ENCODE measurements at places on chromosomes 16 and 17. TPM values are rescaled to one million over a fixed set of nuclear protein-coding genes. Genes with fewer than 3 reads are reported as not detected.

The MPV17L gene
- 17.1 TPM for total RNA-seq

The MIS12 gene
- total RNA-seq, result 17.5 TPM

The TMC8 gene
- total RNA-seq, result 0.92 TPM

The CDT1 gene
- total RNA-seq, result 7.8 TPM

The KRTAP3-1 gene
- total RNA-seq, result not detected

The CNEP1R1 gene
- total RNA-seq, result 47.3 TPM

The CLDN9 gene
- not detected for total RNA-seq

The SGCA gene
- not detected for total RNA-seq

The EPN3 gene
- 0.23 TPM for total RNA-seq

The NOG gene
- total RNA-seq, result 9.0 TPM

The C16orf86 gene
- total RNA-seq, result 2.5 TPM

The TBC1D3H gene
- not detected for total RNA-seq

The CMC2 gene
- total RNA-seq, result 39.9 TPM

The CA5A gene
- not detected for total RNA-seq

The USP43 gene
- 5.1 TPM for total RNA-seq

The HES7 gene
- 0.46 TPM for total RNA-seq

The KDM6B gene
- 13.1 TPM for total RNA-seq

The LITAF gene
- total RNA-seq, result 26.1 TPM

The WNK4 gene
- 0.69 TPM for total RNA-seq

The UTS2R gene
- not detected for total RNA-seq

All from diencephalon (tissue), 1 donor.